ENCODE measurements at places on chromosomes 4 and X.

DNA sequence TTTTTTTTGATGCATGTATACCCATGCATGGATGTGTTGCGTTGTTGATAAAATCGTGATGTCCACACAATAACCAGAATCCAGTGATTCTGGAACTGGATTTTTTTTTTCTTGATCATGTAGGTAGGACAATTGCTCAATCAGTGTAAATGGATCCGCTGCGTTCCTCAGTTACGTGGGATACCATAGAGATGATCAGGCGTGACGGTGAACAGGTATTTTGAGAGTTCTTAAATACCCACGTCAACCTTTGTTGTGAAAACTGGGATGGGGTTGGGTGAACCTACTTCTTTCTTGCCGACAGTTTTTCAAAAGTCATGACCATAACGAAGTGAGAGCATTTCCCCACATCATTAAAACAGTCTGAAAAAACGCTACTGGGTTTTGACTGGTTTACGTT lies 913 bp upstream of the SMIM10L2A start:
- DNase-seq: no peak

- DNase-seq: no peak
Measured at GRCh38 chrX:129845616-129846190, 2.0 kb upstream of the ZDHHC9 start.

DNA sequence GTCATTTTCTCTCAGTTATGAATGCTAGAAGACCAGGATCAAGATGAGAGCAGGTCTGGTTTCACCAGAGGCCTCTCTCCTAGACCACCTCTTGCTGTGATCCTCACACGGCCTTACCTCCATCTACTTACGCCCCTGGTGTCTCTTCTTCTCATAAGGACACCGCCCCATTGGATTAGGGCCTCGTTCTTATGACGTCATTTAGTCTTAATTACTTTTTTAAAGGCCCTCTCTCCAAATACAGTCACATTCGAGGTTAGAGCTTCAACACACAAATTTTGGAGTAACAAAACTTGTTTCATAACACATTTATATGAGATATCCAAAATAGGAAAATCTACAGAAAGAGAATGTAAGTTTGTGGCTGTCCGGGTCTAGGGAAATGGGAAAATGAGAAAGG lies 391.0 kb upstream of the PITX2 start:
- DNase-seq: no peak

GRCh38 chr4:184911310-184911709 lies 85.5 kb upstream of the ACSL1 start:
- DNase-seq: no peak

DNA sequence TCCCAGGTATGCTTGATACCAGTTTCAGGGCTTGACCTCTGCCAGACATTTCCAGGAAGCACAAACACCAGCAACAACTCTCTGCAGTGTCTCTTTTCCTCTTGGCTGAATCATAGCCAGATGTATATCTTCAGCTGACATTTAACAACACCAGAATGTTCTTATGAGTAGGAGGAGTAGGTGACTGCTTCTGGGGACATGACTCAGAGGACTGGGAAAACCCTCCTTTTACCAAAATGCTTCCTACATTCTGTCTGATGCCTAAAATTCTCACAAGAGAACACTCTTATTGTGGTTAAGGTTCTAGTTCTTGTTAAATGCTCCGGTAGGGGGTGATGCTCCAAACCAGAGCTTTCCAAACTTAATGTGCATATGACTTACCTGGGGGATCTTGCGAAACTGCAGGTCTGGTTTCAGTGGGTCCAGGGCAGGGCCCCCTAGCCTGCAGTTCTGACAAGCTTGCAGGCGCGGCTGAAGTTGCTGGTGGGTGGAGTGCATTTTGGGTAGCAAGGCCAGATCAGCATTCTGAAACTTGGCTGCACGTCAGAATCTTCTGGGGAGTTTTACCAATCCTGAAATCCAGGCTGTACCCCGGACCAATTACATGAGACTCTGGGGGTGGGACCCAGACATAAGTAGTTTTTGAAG lies 329.3 kb upstream of the RPS6KA3 start:
- DNase-seq: no peak

DNA sequence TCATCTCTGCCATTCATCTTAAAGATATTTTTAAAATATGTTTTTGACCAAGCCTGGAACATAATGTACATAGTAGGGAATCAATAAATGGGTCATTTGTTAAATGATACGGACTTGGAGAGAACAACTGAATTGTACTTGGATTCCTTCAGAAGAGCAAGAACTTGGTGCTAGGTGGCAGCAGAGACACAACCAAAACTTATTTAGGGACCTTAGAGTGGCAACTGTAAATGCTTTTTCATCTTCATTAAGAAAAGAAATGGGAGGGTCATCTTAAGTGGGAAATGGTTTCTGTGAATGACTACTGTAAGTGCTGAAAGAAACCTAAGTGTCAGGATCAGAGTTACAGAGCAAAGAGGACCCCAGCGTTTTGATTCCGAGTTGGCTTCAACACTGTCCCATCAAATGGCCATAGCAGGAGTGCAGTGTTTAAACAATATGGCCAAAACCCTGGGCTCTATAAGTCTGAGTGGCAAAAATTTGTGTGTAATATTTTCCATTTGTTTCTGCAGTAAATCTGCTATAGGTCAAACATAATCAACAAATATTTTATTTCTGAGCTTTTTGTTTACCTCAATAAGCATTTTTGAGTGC lies 213.6 kb downstream of the PALLD start:
- DNase-seq: peak; percentile 28
